ENCODE measurements at places on chromosomes 5 and 9.

- no peak for DNase-seq
These were observed 23.5 kb downstream of the MAPKAP1 start for GRCh38 chr9:125683486-125683885.

DNA sequence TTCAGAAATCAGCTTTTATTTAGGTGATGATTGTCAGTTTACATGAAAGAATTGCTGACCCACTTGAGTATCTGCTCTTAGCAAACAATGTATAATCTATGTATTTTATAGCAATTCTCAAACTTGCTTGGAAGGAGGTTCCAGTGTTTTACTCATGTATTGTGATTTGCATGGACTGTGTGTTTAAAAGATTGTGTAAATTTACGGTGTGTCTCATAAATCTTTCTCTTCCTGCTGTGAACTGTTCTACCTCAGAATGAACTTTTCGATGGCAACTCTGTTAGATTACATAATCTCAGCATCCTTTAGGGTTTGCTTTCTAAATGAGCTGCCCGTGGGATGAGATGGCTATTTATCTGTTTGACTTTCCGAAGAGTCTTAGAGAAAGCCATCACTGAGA, 122.5 kb downstream of the MEF2C start:
- no peak for DNase-seq

GRCh38 chr5:39013938-39014337, 60.3 kb downstream of the RICTOR start:
- no peak for DNase-seq

DNA sequence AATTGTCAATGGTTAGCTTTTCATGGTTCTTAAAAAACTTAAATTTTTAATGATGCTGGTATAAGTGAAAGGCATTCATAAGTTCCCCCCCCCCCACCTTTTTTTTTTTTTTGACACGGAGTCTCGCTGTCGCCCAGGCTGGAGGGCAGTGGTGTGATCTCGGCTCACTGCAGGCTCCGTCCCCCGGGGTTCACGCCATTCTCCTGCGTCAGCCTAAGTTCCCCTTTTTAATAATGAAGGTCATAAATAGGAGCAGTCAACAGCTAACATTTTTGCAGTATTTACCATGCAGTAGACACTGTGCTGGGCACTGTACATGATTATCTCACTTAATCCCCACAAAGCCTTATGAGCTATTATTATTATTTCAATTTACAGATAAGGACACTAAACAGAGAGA, 556.3 kb downstream of the PDE4D start:
- no peak for DNase-seq

- no peak for DNase-seq
These were observed 12.3 kb upstream of the CAST start for GRCh38 chr5:96649681-96650540.

DNA sequence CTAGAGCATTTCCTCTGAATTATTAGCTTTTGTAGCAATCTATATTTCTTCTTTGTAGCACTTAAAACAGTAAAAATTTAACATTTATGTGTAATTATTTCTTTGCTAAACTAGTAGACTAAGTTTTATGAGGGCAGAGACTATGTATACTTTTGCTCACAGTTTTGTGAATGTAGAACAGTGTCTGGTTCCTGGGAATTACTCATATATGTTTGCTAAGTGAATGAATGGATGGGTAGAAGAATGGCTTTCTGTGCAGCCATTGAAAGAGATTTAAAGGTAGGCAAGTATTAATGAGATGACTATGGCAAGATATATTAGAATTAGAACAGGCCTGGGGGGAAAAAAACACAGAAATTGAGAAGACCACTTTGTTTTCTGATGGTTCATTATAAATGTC, 140.1 kb downstream of the PAM start:
- DNase-seq: no peak

DNA sequence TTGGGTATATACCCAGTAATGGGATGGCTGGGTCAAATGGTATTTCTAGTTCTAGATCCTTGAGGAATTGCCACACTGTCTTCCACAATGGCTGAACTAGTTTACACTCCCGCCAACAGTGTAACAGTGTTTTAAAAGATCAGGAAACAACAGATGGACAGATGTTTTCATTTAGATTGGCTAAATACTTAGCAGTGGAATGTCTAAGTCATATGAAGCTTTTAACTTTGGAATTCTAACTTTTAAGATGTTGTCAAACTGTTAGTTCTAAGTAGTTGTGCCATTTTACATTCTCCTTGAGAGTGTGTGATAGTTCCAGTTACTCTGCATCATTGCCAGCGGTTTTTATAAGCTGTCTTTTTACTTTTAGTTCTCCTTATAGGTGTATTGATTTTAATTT, 688.8 kb downstream of the SEMA5A start:
- no peak for DNase-seq
